ENCODE measurements at places on chromosomes 11 and 22.

DNA sequence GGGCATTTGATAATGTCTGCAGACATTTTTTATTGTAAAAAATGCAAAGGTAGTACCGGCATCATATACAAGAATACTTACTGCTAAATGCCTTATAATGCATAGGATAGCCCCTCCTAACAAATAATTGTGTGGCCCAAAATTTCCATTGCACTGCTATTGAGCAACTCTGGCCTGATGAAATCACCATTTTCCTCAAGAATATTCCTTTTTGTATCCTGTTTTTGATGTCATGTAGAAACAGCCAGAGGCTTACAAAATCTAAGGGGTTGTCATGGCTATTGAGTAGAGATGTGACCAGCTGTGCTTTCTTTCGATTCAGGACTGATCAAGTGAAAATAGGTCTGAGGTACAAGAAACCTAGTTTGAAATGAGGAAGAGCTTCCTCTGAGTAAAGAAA lies 854.3 kb downstream of the KCNA4 start:
- no peak for DNase-seq

DNA sequence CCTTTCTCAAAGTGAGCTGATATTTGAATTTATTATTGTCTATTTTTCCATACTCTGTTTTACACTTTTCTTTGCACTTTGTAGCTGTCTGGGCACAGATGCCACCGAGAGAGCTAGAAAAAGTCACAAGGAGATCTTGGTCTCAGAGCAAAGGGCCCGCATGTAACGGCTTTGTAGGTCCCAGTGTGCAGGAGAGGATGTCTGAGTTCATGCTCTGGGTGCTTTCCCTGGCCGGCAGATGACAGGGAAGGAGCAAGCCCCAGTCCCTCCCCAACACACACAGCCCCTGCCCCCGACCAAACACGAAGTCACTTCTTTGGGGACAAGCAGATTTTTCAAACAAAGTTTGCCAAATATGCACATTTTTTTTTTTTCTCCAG lies 55.8 kb downstream of the SMIM38 start:
- DNase-seq: no peak

GRCh38 chr11:12784987-12785386 lies 110.8 kb downstream of the TEAD1 start:
- no peak for DNase-seq

DNA sequence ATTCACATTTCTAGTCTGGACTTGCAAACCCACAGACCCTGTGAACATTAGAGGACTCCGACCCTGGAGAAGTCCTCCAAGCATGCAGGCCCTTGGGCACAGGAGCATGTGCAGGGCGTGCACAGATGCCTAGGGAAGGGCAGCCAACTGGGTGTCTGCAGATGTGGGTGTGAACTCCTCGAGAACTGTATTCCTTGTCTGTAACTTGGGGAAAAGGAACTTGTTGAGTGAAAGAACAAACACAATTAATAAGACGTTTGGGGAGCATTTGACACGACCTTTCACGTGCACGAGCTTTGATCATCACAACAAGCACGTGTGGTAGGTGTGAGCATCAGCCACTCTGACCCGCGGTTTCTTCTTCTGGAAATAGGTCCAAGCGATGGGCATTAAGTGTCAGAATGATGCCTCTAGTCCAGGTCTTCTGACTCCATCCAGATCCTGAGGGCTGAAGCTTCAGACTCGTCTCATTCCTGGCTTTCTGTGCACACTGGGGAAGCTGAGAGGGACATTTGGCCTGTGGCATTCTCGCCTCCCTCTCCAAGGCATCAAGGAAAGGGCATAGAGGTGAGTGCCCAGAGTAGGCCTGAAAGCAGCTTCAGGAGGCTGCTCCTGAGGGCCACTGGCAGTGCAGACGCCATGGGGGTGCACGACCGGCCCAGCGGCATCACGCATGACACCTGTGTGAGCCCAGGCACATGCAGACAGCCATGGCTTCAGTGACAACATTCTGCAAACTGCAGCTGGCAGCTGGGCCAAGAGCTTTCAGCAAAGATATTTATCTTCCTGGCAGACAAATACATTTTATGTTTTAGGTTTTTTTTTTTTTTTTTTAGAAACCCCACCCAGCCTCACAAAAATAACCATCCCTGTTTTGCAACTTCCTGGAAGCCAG lies 32.5 kb downstream of the ALX4 start:
- no peak for DNase-seq

- no peak for DNase-seq
Observed at GRCh38 chr11:121895919-121896318, 220.1 kb downstream of the BLID start.

GRCh38 chr22:49380828-49381114 lies 446.9 kb downstream of the BRD1 start:
- no peak for DNase-seq

DNA sequence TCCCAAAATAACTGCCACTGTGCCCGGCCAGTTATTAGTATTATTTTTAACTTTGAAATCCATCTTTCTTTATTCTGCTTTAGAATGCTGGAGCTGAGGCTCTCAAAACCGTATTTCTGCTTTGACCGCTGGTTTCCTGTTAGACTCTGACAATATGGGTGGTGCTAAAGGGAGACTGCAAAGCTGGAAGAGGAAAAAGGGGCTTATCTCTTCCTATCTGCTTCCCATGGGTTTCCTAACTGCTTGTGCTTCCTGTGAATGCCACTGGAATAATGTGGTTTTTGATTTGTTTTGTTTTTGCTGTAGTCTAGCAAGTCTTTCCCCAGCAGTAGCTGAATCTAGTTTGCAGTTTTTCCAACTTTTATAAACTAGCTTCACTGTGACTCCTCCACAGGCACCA lies 43.6 kb downstream of the XRRA1 start:
- DNase-seq: no peak
